GM06990 (cell line): ENCODE measurements at places on chromosomes 2 and 18.

DNA sequence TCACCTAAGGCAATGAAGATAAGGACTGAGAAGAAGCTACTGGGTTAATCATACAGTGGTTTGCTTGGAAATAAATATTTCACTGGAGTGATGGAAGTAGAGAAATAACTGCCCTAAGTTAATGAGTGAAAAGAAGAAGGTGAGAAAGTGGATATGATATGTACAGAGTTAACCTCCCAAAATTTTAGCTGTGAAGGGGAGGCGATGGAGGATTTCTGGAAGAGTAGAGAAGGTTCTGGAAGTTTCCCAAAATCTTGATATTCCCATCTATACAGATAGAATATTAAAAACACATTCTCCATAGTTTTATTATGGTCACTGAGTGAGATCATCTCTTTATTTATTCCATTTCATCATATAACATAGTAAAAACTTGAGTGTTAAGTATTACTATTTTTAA, 296.6 kb upstream of the RGPD4 start:
- DNase-seq = no peak

GRCh38 chr2:203706403-203706802, at the start of gene CD28:
TSS of gene CD28 (plus strand) at chr2:203706639. CDS start at chr2:203706697, 58 bp downstream.
- peak; percentile 86 for DNase-seq

DNA sequence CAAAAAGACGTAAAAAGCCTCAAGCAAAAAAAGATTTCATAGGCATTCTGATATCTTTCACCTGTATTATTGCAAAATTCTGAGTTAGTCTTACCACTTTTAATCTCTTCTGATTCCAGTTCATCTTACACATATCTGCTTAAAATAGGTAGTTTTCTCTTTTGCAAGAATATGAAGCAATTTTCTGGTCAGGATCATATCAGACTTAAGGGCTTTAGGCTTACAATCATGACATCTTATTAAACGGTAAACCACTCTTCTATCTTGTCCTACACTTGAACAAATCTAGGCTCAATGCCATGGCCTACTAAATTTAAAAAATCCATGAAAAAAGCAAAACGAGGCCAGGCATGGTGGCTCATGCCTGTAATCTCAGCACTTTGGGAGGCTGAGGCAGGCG, 50.1 kb upstream of the GAREM1 start:
- no peak for DNase-seq

GRCh38 chr2:28377195-28377816, 15.4 kb upstream of the FOSL2 start:
- no peak for DNase-seq
